ENCODE measurements at places on chromosomes 2 and 18. TPM values are rescaled to one million over a fixed set of nuclear protein-coding genes. Genes with fewer than 3 reads are reported as not detected.

The MGAT5 gene
- total RNA-seq: 58.5 TPM

The ABCG8 gene
- total RNA-seq: not detected

The CCDC85A gene
- total RNA-seq: 12.4 TPM

The CCDC141 gene
- not detected for total RNA-seq

The SMCHD1 gene
- 82.2 TPM for total RNA-seq

The ARL5A gene
- 74.2 TPM for total RNA-seq

Measured in smooth muscle cell of the umbilical artery (primary cell).